Stimulated activated CD8-positive, alpha-beta memory T cell treated with anti-CD3 and anti-CD28 coated beads, Interleukin-15, amount 100 ng/mL, for 48 hours (primary cell): ENCODE measurements at places on chromosomes 3 and 15.

DNA sequence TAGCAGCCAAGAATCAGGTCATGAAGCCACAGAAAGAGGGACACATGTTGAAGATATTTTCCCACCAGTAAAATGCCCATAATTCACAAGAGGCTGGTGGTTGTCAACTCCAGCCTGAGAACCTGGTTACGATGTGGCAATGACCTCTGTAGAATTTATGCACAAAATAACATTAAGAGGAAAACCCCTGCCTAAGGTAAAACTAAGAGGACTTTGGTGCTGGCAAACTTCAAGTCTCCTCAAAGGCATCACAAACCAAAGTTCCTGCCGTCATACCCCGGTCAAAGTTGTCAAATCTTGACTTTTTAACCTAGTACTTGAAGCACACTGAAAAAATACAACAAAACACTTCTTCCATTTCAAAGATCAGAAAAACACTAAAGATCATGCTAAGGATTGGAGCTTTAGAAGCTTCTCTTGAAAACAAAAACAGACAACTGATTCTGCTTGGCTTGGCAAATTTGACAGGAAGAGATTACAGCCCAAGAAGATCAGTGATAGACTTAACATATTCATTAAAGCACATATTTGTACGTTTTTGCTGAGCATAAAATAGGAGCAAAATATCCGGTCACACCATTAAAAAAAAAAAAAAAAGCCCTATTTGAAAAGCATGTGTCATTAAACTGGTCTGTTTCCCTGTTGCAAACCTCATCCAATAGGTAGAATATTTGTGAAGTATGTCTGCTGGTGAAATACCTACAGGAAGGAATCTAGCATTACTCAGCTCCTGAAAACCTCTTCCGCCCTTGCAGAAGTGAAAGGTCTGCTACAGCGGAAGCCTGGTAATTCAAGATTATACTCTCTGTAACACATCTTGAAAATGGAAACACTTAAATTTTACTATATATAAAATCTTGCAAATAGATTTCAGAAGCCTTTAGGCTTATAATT is 22.8 kb downstream of the EIF4E3 start:
- no peak for DNase-seq

DNA sequence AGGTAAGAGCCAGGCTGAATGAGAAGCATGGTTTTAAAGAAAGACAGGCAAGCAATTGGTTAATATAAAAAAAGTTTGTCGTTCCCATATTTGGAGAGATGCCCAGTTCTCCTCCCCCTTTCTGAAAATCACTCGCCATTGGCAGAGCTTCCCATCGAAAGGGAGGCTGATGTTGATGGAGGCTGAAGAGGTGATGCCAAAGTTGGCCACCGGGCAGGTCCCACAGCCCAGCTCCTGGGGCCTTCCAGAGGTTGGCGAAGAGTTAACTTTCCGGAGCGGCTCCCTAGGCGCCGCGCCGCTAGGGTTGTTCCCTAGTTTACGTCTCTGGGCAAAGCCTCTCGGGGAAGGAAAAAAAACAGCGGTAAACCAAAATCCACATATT is 793 bp downstream of the PCOLCE2 start:
- DNase-seq = no peak

- no peak for DNase-seq
These were observed 46.3 kb upstream of the BBX start for GRCh38 chr3:107476462-107476861.

GRCh38 chr3:44513513-44513912 is 36.0 kb upstream of the ZNF445 start:
- no peak for DNase-seq

DNA sequence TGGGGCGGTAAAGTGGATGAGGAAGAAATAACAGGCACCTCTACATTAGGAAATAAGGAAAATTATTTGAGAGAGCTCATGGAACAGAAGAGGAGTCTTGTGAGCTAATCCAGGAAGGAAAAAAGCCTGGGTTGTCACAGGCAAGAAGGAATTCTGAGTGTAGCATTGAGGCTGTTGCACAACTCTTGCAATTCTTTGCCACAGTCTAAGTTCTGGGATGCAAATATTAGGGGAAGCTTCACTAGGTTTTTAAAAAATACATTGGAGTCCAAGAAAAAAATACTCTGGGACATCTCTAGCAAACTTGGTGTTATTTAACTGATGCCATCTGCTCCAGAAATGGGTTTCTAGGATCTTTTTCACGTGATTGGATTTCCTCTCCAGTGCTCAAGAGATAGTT is 122.3 kb downstream of the SPATA16 start:
- no peak for DNase-seq

DNA sequence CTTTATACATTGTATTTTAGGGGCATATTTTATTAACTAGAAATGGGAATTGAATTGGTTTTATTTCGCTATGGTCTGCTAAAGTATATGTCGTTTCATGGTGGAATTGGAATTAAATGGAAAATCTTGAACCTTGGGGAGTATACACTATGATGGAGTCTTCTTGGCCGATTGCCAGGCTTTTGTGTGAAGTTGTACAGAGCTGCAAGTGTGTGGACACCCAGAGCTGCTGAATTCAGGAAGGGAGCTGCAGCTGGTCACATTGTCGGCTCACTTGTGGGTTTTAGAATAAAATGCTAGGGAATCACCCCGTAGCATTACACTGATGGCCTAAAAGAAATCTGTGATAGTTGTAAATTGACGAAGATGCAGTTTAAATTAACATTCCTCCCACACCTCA is 35.1 kb downstream of the USP3 start:
- DNase-seq = no peak

DNA sequence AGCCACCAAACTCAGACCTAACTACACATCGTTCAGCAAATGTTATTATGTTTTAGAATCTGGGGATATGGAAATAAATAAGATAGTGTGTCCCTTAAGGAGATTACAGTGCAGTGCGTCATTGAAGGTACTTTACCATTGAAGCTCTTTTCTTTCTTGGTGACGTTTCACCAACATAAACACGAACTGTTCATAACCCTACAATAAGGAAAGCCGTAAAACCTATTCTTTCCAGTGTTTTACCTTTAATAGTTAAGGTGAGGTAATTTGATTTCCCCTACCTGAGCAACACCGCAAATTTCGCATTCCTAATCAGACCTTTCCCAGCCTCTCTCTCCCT is 826 bp downstream of the CCDC66 start:
- DNase-seq = no peak

- no peak for DNase-seq
These were observed 29.0 kb downstream of the GYG1 start for GRCh38 chr3:149020196-149020838.

DNA sequence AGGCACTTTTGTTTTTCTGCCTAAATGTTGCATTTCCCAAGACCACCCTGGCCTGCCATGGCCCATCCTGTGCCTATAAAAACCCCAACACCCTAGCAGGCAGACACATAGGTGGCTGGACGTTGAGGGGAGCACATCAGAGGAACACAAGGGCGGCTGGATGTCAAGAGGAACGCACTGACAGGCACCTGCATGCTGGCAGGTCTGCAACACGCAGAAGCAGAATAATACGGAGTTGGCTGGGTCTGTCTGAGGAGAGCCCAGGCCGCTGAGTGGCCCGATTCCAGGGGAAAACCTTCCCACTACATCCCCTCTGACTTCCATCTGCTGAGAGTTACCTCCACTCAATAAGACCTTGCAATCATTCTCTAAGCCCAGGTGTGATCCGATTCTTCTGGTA is 765.6 kb downstream of the PLOD2 start:
- no peak for DNase-seq

- no peak for DNase-seq
These were observed 183.7 kb downstream of the FRMD5 start for GRCh38 chr15:44011238-44011854.

DNA sequence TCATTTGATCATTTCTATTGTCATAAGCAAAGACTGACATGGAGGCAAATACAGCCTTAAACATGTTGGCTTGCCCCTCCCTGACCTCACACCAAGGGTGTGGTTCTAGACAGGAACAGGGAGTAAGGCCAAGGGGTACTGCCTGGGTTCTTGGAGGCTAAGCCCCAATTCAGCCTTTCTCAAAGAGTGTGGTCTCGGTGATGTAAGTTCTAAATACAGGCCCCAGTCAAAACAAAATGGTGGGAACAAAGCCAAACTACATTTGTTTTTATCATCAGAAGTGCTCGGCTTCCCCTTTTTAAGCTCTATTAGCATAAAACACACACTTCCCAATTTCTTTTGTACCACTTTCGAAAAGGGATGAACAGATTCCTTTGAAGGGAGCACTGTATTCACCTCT is 129.5 kb downstream of the ATP8B4 start:
- no peak for DNase-seq

GRCh38 chr15:55823191-55823670 is 80.3 kb upstream of the PRTG start:
- DNase-seq = no peak

DNA sequence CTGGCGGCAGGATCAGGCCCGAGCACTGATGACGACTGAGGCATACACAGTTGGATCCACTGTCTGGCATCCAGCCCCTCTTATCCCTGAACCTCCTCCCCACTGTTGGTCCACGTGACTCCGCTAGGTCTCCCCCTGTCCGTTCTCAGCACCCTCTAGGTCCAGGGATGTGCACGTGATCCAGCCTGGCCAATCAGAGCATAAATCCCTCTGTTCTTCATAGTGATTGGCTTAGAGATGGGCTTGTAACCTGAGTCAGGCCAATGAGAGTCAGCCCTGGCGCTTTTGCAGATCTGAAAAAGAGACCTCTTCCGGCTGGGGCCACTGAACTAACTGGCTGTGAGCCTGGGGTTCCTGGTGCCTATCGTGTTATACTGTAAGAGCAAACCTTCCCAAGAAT is 20.5 kb upstream of the IQSEC1 start:
- DNase-seq = no peak

DNA sequence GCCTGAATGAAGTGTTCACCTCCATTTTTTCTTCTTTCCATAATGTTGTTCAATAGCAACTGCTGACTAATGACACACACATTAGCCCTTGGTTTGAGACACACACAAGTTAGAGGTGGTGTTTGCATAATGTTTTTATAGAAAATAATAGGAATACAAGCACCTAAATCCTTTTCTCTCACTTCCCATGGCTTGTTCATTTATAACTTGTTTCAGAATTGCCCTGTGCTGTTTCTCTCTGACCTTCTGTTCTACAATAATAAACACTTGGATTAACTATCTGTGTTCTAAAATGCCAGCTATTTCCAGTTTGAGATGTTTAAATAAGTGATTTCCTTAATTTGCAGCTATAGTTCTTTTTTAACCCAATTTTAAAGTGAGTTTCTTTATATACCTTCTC is 525.1 kb upstream of the ROBO2 start:
- DNase-seq = no peak

DNA sequence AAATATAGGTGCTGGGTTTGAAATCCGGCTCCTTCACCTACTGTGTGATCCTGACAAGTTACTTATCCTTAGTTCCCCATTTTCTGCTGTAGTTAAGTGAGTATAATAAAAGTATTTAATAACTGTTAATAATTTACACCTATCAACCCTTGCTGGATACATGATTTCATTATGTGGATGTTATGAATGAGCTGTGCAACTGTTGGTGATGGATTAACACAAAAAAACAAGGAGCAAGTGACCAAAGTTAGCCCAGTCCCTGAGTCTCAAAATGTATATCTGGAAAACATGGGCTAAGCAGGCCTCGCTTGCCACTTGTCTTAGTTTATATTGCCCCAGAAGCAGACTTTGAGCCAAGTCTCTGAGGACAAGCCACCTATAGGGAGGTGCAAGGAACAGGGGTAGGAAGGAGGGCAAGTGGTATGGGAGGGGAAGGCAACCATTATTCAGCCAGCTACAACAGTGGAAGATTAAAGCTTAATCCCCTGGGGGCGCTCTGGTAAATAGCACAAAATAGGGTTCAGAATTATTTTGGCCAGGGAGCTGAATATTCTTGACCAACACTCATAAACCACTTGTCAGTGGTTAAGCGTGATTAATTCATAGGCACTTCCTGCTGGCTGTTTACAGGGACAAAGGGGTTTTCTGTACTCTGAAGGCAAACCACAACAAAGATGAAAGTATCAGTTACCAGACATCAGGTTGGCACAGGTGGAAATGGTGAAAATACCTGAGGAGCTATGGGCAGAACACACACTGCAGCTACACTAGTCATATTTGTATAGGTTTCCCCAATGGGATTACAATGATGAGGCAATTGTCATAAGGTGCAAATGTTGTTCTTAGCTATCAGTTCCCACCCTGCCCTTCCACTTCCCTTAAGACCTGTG is 76.2 kb downstream of the TRIM42 start:
- DNase-seq = no peak

- DNase-seq = no peak
These were observed 67.9 kb downstream of the GADL1 start for GRCh38 chr3:30826531-30826942.

GRCh38 chr15:72271895-72272212 is 500 bp downstream of the PARP6 start:
- no peak for DNase-seq

GRCh38 chr3:129106320-129106719 is 15.3 kb downstream of the RAB43 start:
- DNase-seq = no peak

DNA sequence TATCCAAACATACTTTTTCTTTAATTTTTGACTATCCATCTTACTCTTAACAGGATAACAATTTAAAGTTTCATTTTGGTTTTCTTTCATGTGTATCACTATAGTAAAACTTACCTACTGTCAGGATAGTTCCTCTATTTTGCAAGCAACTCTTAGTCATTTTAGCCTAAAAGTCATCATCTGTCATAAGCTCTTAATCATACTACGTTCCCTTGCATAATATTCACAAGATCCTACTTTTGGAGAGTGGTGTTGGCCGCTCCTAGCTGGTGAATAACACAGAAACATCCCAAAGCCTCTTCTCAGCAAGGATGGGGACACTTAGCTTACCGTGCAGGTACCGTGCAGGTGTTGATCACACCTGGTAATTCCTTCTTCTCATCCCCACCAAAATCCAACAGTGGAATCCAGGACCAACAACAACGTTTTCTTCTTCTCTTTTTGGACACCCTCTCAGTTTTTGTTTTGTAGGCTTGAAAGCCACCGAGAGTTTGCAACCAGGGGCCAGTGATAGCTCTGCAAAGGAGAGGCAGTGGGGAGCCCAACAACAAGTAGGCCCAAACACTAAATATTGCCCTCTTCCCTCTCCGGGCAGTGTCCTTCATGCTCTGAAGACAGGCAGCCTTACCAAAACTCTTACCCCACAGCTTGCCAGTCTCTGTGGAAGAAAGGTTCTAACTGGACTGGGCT is 433 bp downstream of the FILIP1L start:
- no peak for DNase-seq
